ENCODE measurements at places on chromosomes 5 and 9. TPM values are rescaled to one million over a fixed set of nuclear protein-coding genes. Genes with fewer than 3 reads are reported as not detected.

- no peak for DNase-seq
Observed at GRCh38 chr5:167770461-167770860, 521.0 kb upstream of the WWC1 start.

The DNM1 gene
- total RNA-seq = 15.3 TPM

DNA sequence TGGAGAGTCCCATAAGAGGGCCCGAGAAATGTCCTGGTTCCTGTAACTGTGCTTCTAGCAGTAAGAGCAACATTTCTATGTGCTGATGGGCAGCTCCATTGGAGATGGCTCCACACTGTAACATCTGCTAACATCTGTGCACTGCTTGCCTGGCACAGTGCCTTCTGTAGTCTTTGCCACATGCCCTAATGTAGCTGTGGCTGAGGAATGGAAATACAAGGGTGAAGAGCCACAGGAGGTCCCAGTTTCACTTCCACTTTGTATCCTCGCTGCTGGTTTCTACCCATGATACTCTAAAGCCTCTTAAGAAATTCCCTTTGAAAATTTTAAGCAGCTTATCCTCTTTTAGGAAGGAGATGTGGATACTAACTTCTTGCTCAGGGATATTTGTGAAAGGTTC lies 97.4 kb downstream of the HOMER1 start:
- DNase-seq = no peak

The GFI1B gene
- total RNA-seq = not detected

DNA sequence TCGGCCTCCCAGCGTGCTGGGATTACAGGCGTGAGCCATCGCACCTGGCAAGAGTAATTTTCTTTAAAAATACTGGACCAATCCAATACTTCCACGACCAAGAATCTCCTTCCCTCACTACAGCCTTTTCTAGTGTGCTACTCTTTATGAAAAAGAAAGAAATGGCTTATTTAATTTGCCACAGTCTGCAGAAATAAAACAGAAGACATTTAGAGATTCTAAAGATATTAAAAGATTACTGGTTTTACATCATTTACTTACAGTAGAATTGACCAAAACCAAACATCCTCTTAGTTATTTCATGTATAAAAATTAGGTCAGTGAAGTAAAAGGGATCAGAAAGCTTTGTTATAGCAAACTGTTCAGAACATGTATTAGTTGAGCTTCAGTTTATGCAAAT lies 679.6 kb downstream of the MAT2B start:
- no peak for DNase-seq

- no peak for DNase-seq
Observed at GRCh38 chr5:150278046-150278730, 11.4 kb downstream of the CAMK2A start.

DNA sequence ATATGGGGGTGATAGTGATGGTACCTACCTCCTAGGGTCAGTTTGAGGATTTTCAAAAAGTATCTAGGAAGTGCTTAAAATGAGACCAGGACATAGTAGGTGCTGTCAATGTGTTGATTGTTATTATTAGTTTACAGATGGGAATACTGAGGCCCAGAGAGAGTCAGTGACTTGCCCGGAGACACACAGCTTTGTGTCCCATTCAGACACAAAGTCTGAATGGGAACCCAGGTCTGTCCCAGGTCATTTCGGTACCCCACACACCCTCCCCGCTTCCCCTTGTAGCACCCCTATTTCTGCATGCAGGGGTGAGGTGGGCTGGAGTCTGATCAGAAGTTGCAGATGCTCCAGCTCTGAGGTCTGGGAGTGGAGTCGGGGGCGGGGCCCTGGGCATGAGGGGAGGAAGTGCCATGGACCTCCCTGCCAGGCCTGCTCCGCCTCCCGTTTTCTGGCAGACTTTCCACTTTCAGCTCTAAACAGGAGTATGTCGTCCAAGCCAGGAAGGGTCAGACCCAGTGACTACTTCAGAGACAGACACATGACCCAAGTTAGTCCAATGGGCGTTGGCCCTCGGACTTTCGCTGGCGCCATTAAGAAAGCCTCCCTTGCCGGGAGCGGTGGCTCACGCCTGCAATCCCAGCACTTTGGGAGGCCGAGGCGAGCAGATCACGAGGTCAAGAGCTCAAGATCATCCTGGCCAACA lies 3.2 kb upstream of the DBN1 start:
- no peak for DNase-seq

- peak; percentile 28 for DNase-seq
Observed at GRCh38 chr5:136062366-136063274, 33.8 kb downstream of the TGFBI start.

GRCh38 chr5:93580927-93581445 lies at the start of gene NR2F1-AS1:
Gene NR2F1-AS1 (minus strand): TSS chr5:93581219.
- no peak for DNase-seq

DNA sequence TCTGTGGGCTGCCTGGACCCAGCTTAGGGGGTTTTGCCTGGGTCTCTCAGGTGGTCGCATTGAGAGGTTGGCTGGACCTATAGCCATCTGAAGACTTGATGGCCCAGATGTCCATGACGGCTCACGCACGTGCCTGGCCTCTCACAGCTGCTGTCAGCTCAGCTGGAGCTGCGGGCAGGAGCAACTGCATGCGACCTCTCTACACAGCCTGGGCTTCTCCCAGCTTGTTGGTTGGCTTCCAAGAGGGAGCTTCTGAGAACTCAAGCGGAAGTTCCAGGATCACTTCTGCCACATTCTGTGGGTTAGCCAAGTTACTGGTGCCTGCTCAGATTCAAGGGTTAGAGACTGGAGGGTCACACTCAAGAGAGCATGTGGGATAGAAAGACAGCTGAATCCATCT lies 99.2 kb downstream of the DAPK1 start:
- no peak for DNase-seq

- no peak for DNase-seq
Observed at GRCh38 chr9:7237473-7238246, 479.9 kb downstream of the KDM4C start.

GRCh38 chr5:170226661-170227060 lies 6.1 kb upstream of the C5orf58 start:
- no peak for DNase-seq

- no peak for DNase-seq
Observed at GRCh38 chr5:4662756-4663155, 477.4 kb upstream of the ADAMTS16 start.
